ENCODE measurements at places on chromosomes 16 and 17.
A peak's percentile ranks its signal among the peaks of the same experiment; 100 is the strongest.

- DNase-seq, result no peak
Observed at GRCh38 chr17:39769974-39770587, 32.3 kb downstream of the GRB7 start.

DNA sequence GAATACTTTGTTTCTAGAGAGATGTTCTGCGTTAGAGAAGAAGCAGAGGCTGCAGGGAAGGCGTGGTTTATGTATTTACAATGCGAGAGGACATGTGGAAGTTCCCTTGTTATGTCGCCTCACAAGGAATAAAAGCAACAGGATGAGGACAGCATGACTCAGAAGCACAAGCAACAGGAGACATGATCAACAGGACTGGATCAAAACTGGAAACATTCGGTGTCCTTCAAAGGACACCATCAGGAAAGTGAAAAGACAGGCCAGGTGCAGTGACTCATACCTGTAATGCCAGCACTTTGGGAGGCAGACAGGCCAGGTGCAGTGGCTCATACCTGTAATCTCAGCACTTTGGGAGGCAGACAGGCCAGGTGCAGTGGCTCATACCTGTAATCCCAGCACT is 52.6 kb downstream of the CCDC57 start:
- no peak for DNase-seq

GRCh38 chr17:74307984-74308773 is 17.8 kb upstream of the KIF19 start:
- no peak for DNase-seq

GRCh38 chr17:81917565-81918332 is at the start of gene SIRT7:
Gene SIRT7, minus strand, starts transcription at chr17:81918176. Its CDS starts 45 bp downstream, at chr17:81918131.
- peak; percentile 86 for DNase-seq

DNA sequence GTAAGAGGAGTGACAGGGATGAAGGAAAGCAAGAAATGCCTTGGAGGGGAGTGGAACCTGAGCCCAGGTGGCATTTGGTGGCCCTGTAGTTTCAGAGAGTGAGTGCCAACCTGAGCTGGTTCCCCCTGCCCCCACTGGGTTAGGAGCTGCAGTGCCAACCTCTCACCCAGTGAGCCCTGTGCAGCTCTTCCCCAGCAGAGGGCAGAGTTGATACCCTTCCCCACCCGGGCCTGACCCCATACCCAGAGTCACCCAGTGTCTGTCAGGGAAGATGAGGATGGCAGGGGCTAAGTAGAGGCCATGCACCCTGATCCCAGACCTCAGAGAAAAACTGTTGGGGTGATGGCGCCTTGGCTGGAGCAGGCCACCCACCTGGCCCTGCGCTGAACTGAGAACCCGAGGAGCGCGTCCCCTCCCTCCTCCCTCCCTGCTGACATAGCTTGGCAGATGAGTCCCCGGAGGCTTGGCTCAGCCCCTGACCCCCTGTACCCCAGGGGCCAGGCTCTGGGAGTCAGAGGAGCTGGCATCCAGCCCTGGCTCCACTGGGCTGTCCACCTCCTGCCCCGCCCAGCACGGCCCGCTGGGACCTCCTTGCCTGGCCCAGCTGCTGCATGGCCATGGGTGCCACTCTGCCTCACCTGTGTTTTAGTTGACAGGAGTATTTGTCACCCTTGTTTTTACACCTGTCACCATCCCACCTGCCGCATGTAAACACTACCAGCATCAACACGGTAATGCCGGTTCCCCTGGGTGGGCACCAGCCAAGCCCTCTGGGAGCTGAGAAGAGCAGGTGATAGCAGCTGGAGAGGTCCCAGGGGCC is 113.9 kb downstream of the AMFR start:
- DNase-seq, result no peak

GRCh38 chr16:88830258-88830657 is 18.5 kb upstream of the APRT start:
- no peak for DNase-seq

GRCh38 chr16:81130126-81130525 is 33.9 kb upstream of the GCSH start:
- no peak for DNase-seq

DNA sequence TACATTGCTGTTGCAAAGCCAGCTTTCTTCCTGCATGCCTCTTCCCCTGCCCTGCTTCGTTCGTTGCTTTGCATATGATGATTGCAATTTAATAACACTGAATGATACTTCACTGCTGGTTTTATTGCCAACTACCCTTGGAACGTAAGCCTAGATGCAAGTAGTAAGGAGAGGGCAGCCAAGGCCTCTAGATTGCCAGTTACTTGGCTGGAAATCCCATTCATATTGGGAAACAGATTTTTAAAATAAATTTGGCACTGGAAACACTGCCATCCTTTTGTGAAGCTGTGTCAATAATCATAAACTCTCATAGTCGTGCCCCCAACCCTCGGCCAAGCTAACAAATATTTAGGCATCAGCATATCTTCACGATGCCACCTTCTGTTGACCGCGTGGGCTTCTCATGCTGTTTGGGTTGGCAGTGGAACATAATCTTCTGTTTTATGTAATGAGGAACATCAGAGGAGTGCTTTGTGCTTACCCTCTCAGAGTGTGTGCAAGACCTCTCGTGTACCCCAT is 86.5 kb downstream of the MAP2K6 start:
- no peak for DNase-seq

DNA sequence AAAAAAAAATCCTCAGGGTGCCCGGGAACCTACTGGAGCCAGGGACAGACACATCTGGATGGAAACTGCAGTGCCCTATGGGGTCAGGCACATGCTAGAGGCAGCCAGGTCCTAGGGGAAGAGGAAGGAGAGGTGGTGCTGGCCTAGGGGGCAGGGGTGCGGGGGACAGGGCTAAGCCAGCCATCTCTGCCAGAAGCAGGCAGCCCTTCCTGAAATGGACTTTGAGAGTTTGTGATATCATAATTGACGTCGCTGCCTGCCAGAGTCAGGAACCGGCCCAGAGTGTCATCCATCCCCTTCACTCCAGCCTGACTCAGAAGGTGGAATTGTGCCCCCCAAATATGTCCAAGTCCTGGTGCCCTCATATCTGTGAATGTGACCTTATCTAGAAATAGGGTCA is 25.0 kb upstream of the BAHCC1 start:
- no peak for DNase-seq

Data from coronary artery (tissue), 2 donors.